ENCODE measurements at places on chromosomes 12 and 14.

- DNase-seq, result no peak
Measured at GRCh38 chr12:49626169-49626835, 2.9 kb downstream of the PRPF40B start.

DNA sequence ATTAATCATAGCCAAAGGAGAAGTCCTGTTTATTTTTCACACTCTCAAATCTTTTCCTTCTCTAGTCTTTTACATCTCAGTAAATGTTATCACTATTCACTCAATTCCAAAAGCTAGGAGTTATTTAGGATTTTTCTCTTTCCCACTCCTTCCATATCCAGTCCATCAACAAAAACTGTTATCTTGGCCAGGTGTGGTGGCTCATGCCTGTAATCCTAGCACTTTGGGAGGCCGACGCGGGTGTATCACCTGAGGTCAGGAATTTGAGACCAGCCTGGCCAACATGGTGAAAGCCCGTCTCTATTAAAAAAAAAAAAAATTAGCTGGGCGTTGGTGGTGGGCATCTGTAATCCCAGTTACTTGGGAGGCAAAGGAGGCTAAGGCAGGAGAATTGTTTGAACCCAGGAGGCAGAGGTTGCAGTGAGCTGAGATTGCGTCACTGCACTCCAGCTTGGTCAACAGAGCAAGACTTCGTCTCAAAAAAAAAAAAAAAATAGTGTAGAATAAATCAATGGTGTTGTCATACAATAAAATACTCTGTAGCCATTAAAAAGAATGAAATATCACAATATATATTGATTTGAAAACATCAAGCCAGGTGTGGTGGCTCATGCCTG is 46.6 kb upstream of the FOXJ2 start:
- DNase-seq, result no peak

- DNase-seq, result peak; percentile 40
Measured at GRCh38 chr14:76977793-76978720, 50.5 kb downstream of the IRF2BPL start.

- DNase-seq, result no peak
Measured at GRCh38 chr14:75969891-75970290, 11.9 kb downstream of the TGFB3 start.

DNA sequence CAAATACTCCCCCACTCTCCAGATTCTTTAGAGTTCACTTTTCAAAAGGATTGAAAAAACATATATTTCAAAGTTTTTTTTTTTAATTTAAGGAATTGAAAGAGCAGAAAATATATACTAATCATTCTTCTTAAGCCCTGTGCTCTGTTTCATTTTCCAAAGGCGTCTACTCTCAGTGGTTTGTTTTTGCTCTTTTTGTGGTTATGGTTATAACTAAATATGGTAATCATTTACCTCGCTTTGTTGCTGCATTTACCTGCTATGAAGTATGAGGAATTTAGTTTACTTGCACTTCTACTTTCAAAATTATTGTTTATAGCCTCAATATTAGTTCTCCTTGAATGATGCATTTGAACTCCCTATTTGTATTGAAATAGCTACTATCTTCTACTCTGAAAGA is 55.9 kb upstream of the LRRK2 start:
- DNase-seq, result no peak

DNA sequence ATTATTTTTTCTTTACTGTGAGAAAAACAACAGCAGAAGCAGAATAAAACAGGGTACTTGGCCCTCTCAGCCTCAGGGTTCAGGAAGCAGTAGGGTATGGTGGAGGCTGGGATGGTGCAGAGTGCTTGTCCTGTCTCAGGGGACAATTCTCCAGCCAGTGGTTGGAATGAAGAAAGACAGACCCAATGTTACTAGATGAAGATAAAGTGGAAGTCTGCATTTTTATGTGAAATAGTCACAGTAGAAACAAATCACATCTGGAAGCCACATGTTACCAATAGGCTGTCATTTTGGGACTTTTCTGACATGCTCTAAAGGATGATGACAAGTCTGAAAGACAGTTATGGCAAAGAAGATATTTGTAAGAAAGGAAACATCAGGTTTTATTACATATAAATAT is 32.3 kb downstream of the PROX2 start:
- no peak for DNase-seq

GRCh38 chr12:68901551-68901950 is 31.4 kb downstream of the CPM start:
- no peak for DNase-seq

DNA sequence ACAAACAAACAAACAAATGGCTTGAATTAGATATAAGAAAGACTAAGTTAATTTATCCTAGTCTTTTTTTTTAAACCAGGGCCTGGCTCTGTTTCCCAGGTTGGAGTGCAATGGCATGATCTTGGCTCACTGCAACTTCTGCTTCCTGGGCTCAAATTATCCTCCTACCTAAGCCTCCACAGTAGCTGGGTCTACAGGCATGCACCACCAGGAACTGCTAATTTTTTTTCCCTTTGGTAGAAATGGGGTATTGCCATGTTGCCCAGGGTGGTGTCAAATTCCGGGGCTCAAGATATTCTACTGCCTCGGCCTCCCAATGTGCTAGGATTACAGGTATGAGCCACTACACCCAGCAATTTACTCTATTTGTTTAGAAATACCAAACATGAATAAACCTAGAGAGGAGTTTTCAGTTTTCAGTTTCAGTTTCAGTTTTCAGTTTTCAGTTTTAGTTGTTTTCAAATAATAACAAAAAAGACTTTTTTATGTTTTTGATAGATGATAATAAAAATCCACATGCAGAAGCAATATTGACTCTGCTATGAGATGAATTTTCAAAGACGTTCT is 817.0 kb downstream of the FLRT2 start:
- DNase-seq, result no peak

GRCh38 chr12:111455448-111456320 is 50.0 kb downstream of the SH2B3 start:
- no peak for DNase-seq

DNA sequence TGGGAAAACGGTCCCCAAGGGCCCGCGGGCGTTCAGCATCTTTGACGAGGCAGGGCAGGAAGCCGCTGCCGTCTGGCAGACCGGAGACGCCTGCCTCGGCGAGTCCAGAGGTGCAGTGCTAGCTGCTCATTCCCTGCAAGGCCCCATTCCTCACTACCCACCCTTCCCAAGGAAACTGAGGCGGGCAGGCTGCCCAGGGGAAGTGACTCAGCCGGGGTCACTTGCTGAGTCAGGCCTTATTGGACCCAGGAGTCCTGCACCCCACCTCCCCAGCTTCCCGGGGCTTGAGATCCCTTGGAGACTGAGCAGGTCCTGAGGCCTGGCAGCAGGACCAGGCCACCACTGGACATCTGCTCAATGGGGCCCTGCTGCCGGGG is 3.7 kb downstream of the SH2B3 start:
- DNase-seq, result no peak

DNA sequence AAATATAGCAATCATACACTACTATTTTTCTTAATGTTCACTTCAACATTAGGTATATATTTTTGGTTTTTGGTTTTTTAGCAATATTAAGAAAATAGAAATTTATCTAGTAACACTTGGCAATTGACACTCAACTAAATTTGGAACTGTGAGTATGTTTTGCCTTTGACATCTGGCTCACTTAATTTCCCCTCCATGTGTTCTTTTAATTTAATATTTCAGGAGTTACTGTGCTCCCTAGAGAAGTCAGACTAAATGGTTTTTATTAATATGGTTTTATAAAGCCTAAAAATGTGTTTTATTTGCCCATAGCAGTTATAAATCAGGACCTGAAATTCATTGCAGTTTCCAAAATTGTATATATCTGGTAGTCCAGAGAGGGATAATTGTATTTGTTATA is 175.3 kb upstream of the AVPR1A start:
- DNase-seq, result no peak

GRCh38 chr14:105738638-105739037 is 212.3 kb downstream of the TMEM121 start:
- DNase-seq, result no peak

DNA sequence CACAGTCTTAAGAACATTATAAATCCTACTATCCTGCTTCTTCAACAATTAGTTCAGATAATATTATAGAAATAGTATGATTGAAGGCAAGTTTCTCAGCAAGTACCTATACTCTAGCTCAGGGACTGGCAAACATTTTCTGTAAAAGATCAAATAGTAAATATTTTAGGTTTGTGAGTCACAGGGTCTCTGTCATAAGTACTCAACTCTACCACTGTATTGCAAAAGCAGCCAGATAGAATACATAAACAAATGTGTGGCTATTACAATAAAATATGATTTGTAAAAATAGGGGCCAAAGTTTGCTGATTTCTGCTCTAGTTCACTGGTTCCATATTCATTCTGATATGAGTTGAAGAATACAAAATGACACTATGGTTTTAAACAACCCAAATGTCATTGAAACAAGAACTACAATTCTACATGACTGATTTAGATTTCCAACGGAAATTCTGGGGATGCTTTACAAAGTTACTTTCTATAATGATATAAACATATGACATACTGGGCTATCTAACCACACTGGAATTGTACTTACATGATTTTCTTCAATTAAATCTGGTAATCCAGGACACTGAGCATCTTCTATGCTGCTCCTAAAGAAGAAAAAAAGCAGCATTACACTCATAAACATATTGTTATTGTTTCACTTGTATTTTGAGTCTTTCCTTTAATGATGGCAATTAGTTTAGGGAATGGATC is 23.2 kb downstream of the LGALS3 start:
- DNase-seq, result no peak

GRCh38 chr14:22285991-22286390 is 303.0 kb downstream of the DAD1 start:
- no peak for DNase-seq

- DNase-seq, result no peak
Measured at GRCh38 chr12:83172441-83172840, 485.7 kb downstream of the TMTC2 start.

- no peak for DNase-seq
Measured at GRCh38 chr12:49079793-49080192, 10.0 kb upstream of the RHEBL1 start.

GRCh38 chr12:71694099-71694820 is 8.4 kb downstream of the TMEM19 start:
- DNase-seq, result no peak

- DNase-seq, result no peak
Measured at GRCh38 chr12:74646831-74647230, 109.2 kb downstream of the ATXN7L3B start.

GRCh38 chr14:56100556-56100955 is 17.7 kb upstream of the PELI2 start:
- DNase-seq, result peak; percentile 34

DNA sequence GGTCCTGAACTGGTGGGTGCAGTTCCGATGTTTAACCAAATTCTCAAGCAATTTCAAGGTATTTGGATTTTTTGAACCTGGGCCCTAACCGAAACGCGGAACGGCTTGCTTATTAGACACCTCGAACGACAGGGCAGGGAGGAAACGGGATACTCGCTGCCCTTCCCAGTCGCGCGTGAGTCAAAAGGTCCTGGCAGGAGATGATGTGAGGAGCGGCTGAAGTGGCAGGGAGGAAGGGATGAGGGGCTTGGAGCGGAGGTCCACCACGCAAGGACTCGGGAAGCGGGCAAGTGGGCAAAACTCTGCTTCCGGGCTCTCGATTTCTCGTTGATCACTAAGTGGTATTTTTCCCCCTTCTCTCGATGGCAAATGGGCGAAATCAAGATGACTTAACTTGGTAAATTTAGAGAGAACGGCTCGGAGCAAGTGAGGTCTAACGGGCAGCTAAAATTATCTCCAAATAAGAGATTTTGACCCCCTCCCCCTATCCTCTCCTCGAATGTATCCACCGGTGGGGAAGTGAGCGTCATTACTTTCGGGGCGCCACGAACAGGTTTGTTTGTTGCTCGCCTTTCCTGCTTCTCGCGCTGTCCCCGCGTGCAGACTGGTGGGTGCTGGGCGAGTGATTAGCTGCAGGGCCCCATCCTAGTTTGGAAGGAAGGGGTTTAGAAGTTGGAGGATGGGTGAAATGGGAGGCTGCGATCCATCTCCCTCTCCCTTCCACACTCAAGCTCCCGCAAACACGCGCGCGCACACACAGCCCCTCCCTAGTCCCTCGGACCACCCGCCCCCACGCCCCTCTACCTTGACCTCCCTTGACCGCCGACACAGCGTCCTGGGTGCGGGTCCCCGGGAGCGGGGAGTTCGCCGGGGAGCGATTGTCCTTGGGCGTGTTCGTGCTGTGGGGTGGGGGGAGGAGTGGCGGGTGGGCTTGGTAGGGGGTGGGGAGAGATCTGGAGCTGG is 986 bp upstream of the NTF3 start:
- DNase-seq, result no peak

GRCh38 chr12:54420766-54421144 is 1.7 kb upstream of the ITGA5 start:
- no peak for DNase-seq

DNA sequence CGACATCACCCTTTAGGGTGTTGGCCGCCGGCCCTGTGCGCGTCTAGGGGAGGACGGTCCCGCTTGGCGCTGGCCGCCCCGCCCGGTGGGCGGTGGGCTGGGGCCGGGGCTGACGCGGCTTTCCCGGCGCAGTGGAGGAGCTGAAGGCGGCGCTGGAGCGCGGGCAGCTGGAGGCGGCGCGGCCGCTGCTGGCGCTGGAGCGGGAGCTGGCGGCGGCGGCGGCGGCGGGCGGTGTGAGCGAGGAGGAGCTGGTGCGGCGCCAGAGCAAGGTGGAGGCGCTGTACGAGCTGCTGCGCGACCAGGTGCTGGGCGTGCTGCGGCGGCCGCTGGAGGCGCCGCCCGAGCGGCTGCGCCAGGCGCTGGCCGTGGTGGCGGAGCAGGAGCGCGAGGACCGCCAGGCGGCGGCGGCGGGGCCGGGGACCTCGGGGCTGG is 3.6 kb downstream of the TNFAIP2 start:
- DNase-seq, result no peak

DNA sequence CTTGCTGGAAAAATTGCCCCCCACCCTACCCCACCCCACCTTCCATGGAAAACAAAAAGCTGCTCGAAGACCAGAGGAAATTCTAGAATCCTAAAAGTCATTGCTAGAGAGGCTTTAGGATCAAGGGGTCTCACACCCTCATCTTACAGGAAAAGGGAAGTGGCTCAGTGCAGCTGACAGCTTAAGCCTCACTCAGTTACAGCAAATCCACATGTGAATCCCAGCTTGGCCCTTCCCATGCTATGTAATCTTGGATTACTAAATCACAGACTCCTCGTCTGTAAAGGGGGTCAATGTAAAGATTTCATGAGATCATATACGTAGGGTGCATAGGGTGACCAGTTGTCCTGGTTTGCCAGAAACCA is 25.9 kb downstream of the CMKLR1 start:
- no peak for DNase-seq
